ENCODE measurements at places on chromosomes 3 and 15. TPM values are rescaled to one million over a fixed set of nuclear protein-coding genes. Genes with fewer than 3 reads are reported as not detected.

RBP2 gene
- not detected for polyA plus RNA-seq

DBR1 gene
- 9.9 TPM for polyA plus RNA-seq

- no peak for DNase-seq
- no peaks in the 10 kb centered on the region for H3K27me3 ChIP-seq
- no peak overlapping the region for H3K4me3 ChIP-seq
- H3K36me3 ChIP-seq, result no peaks in the 10 kb centered on the region
- H3K4me1 ChIP-seq, result no peaks in the 10 kb centered on the region
Observed at GRCh38 chr3:9041626-9042025, 78.4 kb upstream of the RAD18 start.

DNA sequence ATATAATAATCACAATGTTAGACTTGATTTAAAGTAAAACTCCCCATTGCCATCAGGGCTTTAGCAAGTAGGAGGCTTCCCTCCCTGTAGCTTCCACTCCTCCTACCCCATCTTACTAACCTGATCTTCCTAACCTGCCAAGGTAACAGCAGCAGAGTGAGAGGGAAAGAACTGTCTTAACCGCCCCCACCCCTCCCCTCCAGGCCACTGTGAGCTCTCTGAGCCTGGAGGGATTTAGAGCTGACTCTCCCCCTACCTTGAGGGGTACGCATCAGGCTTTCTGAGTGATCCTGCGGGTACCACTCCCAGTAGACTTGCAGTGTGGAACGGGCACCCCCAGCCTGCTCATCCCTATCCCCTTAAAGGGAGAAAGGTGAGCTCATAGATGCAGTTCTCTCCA is 11.4 kb upstream of the PRSS50 start:
- DNase-seq, result no peak
- no peaks in the 10 kb centered on the region for H3K4me1 ChIP-seq
- no peak overlapping the region for H3K27ac ChIP-seq
- no peaks in the 10 kb centered on the region for H3K36me3 ChIP-seq

- no peaks in the 10 kb centered on the region for H3K36me3 ChIP-seq
- H3K4me1 ChIP-seq, result peaks cover 4% of the 10 kb centered on the region
- H3K27me3 ChIP-seq, result no peaks in the 10 kb centered on the region
Observed at GRCh38 chr15:58958811-58959210, 25.3 kb upstream of the SLTM start.

DNA sequence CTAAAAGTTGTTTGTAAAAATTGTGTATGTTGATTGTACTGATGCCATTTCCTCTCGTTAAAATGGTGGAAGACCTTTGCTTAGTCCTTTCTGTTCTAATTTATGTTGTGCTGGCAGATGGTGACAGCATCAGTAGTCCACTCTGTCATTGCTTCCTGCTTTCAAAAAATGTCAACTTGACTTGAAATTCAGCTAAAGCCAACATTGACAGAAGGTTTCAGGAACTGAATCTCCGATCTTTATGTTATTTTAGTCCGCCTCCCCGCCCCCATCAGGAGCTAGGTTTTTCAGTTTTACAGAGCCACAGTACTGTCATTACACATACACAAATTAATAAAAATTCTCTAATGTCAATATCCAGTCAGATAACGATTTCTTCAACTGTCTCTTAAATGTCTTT is 1.5 kb downstream of the CEP63 start:
- peak overlapping the region; percentile 97 for H3K4me3 ChIP-seq
- peak overlapping the region; percentile 74 for H3K27ac ChIP-seq
- no peaks in the 10 kb centered on the region for H3K36me3 ChIP-seq
- no peaks in the 10 kb centered on the region for H3K27me3 ChIP-seq

DNA sequence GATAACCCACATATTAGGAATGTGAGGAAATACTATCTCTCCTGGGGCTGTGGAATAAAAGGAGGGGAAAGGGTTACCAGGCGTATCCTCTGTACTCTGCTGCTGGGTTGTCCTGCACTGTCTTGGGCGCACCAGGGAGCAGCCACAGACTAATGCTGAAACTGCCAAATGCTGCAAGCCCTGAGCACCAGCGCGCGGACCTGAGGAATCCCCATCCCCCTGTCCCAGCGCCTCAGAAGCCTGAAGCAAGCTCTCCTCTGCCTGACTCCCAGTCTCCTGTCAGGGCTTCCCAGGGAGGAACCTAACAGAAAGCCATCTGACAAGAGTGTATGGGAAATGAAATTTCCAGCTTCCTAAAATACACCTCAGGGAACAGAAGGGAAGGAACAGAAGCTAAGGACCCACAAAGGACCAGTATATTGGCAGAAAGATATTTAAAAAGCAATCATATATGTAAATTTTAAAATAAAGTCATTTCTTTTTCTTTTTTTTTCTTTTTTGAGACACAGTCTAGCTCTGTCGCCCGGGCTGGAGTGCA is 158.3 kb upstream of the C2CD4B start:
- peaks cover 5% of the 10 kb centered on the region for H3K27me3 ChIP-seq
- no peak overlapping the region for H3K27ac ChIP-seq
- H3K36me3 ChIP-seq, result no peaks in the 10 kb centered on the region
- no peak overlapping the region for H3K4me3 ChIP-seq
- H3K4me1 ChIP-seq, result no peaks in the 10 kb centered on the region
- DNase-seq, result no peak

DNA sequence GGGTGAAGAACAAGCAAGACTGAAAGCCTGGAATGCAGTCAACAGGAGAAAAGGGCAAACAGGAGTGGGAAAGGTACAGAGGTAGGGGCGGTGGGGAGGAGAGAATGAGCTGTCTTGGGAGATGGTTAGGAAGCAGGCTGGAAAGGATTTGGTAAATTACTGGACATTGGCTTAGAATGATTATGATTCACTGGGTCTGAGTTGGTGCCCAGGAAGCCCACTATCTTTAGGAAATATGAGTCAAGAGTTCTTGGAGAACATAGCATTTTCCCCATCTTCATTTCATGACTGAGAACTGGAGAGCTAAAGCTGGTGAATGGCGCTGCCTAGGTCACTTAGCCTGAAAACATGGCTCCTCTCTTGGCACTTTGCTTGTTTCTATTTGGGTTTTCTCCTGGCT is 74.7 kb upstream of the C3orf80 start:
- no peaks in the 10 kb centered on the region for H3K36me3 ChIP-seq
- no peaks in the 10 kb centered on the region for H3K4me1 ChIP-seq
- no peak overlapping the region for H3K27ac ChIP-seq

DNA sequence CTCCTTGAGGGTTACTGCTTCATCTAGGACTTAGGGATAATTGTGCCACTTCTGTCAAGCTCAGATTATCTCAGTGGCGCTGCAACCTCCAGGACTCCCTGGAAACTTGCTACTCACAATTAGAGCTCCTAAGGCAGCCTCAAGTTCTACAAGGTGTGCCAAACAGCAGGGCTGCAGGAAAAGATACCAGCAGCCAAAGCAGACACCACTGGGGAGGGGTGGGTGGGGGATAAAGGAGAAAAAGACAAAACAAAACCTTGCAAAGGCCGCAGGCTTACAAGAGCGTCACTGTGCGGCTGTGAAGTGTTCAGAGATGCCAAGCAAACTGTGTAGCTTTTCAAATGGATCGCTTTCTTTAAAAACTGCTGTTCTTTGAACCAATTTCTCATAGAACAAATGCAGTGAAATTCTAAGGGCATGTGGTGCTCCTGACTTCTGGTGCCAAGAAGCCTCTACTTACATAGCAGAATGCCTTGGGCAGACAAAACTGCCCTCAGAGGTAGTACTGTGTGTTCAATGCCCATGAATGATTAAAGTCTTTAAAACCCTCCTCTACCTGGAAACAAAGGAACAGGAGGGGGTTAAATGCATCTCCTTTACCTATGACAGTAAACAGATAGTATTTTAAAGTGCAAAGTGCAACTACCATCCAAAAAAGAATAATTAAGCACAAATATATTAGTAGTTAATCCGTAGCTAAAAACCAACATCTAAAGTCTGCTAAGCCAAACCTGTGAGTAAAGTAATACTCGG is 353.4 kb downstream of the FOXP1 start:
- peak; percentile 35 for DNase-seq
- peak overlapping the region; percentile 80 for H3K27ac ChIP-seq
- peak overlapping the region; percentile 21 for H3K4me3 ChIP-seq
- peaks cover 13% of the 10 kb centered on the region for H3K36me3 ChIP-seq

- no peak overlapping the region for H3K4me3 ChIP-seq
- no peak overlapping the region for H3K27ac ChIP-seq
- DNase-seq, result no peak
Observed at GRCh38 chr3:123385001-123385401, 63.9 kb downstream of the ADCY5 start.

DNA sequence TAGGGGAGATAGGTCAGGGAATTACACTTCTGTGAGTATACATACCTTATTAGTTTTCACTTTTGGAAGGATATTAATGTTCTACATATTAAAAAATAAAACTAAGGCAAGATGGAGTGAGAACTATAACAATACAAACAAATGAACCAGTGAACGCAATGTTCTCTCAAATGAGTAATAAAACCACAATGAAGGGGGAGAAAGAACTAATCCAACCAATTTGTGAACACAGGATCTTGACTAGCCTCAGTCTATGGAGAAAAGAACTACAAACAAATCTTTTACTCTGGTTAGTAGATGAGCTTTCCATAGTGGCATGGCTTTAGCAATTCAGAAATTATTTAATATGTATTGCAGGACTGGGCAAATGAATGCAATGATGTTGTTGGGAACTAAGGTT is 26.9 kb upstream of the ATOSA start:
- no peak overlapping the region for H3K4me3 ChIP-seq
- H3K27me3 ChIP-seq, result peaks cover 3% of the 10 kb centered on the region
- H3K27ac ChIP-seq, result no peak overlapping the region
- DNase-seq, result no peak

GRCh38 chr15:36671017-36671416 is 91.6 kb downstream of the CDIN1 start:
- DNase-seq, result no peak
- H3K4me1 ChIP-seq, result peaks cover 1% of the 10 kb centered on the region
- no peaks in the 10 kb centered on the region for H3K27me3 ChIP-seq
- no peak overlapping the region for H3K4me3 ChIP-seq

All from naive thymus-derived CD8-positive, alpha-beta T cell (primary cell).